Substantia nigra (tissue), 51 donors: ENCODE measurements at places on chromosomes 1 and 21.

DNA sequence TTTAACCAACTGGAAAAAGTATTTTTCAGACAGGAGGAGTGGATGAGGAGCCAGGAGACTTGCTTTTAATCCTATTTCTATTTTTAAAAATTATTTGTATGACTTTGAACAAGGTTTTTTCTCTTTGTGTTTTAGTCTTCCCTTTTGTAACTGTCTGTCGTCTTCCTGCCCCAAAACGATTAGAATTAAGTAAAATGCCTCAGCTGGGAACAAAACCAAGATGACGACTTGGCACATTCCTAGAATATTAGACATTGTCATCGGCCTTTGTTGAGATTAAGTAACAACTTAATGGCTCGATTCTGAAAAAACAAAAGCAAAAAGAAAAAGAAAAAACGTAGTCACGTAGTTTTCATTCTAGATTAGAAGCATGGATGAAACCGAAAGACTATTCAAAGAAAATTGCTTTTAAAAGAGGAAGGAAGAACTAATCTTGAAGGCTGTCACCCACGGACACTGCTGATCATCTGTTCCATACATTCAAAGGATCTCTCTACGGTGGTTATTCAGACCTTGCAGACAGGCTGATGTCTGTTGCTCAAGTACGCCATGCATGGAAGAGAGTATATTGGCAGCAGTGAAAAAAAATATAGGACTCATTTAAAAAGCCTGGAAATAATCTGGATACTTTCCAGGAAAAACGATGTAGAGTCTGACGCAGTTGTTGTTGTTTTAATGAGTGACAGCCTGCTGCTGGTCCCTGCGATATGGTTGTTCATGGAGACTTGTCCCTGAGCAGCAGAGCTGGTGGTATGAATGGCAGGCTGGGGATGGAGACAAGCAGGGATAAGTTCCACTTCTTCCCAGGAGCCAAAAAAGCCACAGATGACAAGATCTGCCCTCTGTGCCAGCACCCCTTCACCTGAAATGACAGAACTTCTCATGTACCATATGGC lies 16.8 kb downstream of the GNG4 start:
- DNase-seq, result no peak

DNA sequence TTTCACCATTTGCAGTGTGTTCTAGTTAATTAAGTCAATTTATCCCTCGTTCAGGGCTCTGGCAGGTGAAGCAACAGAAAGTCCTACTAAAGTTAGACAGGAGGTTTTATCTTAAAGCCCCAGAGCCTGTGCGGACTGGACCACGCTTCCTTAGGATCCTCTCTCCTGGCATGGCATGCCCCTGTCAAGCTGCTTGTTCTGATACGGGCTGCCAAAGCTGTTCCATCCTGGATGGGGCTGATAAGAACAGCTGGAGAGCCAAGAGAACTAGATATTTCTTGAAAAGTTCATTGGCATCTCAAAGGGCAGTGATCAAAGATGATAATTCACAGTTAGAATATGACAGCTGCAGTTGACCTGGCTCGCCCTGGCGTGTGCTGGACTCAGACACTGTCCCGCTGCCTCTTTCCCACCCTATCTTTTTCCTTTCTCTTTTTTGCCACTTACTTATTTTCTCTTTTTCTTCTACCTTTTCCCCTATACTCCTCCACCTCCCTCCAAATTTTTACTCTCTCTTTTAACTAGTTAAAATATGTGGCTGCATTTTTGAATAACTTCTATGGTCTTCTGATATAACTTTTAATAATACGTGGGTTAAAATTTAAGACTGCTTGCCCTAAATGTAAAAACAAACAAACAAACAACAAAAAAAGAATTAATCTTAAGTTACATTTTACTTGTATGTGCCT lies 96.7 kb downstream of the ABCA4 start:
- DNase-seq, result no peak

GRCh38 chr1:164617377-164618201 lies 58.6 kb downstream of the PBX1 start:
- no peak for DNase-seq

- DNase-seq, result no peak
Measured at GRCh38 chr21:45506836-45507522, 35.3 kb downstream of the SLC19A1 start.

GRCh38 chr1:168603501-168604110 lies 27.2 kb downstream of the XCL1 start:
- peak; percentile 68 for DNase-seq

DNA sequence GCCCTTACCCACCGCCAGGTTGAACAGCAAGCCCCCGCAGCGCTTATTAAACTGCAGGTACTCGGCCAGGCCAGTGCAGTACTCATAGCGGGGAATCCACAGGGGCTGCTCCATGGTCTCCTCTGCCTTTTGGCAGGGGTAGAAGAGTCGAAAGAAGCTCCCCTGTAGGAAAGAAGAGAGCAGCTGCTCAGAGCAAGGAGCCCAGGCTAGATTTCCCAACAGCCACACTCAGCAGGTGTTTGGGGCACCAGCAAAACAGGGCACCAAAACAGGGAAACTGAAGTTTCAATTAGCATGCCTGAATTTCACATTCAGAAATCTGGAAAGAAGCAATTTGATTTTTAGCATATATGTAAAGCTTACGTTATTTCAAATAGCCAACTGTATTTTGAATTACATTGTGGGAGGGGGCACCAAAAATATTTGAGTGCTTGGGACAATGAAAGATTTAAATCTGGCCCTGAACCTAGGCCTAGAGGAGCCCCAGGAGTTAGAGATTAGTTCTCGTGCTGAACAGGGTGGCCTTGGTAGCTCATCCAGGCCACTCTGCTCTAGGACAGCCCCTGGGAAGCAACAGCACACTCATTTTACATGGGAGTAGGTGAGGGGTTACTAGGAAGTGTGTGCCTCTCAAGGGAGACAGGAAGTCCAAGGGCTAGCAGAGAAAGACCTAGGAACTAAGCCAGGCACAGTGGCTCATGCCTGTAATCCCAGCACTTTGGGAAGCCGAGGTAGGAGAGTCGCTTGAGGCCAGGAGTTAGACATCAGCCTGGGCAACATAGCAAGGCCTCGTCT lies 8.2 kb downstream of the PAFAH2 start:
- DNase-seq, result no peak

GRCh38 chr21:37800456-37801061 lies 115.7 kb downstream of the KCNJ6 start:
- no peak for DNase-seq
